RWPE1 (cell line): ENCODE measurements at places on chromosomes 13 and 19.

DNA sequence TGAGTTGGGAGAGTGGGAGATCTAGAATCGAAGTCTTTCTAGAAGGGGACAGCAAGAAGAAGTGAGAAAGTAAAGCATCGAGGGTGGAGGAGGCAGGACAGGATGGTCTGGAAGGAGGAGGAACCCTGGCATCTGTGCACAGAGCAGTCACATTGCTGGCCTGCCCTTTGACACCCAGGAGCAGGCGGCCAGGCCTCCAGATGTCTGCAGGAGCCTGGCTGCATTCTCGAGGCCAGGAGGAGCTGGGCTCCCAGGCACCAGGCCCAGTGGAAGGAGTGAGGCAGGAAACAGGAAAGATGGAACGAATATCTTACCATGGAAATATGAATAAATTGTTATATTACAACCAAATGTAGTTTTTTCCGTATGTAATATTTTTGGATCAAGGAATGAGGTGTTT, 27.7 kb upstream of the ARGLU1 start:
- DNase-seq = no peak

DNA sequence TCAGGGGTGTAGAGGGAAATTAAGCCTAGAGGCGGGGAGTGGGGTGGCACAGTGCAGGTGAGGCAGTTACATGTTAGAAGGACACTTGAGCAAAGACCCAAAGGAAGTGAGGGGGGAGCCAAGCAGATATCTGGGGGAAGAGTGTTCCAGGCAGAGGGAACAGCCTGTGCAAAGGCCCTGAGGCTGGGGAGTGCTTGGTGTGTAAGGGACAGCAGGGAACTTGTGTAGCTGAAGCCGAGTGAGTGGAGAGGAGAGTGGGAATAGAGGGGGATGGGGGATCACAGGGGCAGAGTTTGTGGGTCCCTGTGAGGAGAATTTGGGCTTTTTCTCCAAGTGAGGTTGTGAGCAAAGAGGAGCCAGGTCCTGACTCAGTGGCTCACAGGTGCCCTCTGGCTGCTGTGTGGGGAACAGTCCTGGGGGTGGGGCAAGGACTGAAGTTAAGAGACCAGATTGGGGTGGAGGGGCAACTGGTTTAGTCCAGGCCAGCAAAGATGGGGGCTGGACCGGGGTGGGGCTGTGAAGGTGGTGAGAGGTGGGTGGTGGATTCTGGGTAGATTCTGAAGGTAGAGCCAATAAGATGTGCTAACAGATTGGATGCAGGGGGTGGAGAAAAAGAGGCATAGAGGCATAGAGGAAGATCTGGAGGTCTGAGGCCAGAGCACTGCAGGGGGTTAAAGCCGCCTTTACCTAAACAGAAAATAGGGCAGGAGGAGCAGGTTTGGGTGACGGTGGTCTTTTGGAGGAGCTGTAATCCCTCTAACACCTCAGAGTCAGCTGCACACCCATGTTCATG, 75.3 kb downstream of the CACNA1A start:
- peak; percentile 67 for DNase-seq

- peak; percentile 98 for DNase-seq
Observed at GRCh38 chr19:18785179-18786124, 5.7 kb downstream of the COMP start.

GRCh38 chr13:49082653-49083536, 107.2 kb downstream of the FNDC3A start:
- DNase-seq = peak; percentile 86

DNA sequence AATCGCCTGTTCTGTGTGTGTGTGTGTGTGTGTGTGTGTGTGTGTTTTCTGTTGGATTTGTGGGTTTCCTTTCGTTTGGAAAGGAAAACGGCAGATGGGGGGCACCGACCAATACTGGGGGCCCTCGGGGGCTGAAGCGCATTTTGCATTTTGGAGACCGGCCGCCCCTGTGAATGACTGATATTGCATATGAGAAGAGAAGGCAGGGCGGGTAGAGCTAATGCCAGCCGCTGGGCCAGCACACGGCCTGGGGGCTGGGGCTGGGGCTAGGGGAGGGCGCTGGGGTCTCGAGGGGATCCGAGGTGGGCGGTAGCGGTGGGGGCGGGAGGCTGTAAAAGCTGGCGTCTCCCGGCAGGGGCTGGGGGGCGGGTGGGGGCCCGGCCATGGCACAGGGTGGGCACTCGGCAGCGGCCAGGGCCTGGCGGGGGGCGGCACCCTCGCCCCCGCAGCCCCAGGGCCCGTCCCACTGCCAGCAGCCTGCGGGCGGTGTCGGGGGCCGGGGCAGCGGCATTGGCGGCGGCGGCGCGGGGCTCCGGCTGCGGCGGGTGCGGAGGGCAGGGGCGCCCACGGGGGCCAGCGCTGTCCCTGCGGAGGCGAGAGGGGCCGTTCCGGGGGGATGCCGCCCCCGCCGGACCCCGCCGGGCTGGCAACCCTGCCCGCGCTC, 11.2 kb downstream of the ANO8 start:
- DNase-seq = no peak

- peak; percentile 75 for DNase-seq
Observed at GRCh38 chr19:18995804-18996241, 37.5 kb downstream of the SUGP2 start.
